ENCODE measurements at places on chromosomes 13 and 19.

- no peaks in the 10 kb centered on the region for H3K27me3 ChIP-seq
- H3K4me3 ChIP-seq: no peak overlapping the region
- no peak overlapping the region for H3K27ac ChIP-seq
- H3K36me3 ChIP-seq: no peaks in the 10 kb centered on the region
Observed at GRCh38 chr13:84607261-84608013, 725.2 kb upstream of the SLITRK1 start.

DNA sequence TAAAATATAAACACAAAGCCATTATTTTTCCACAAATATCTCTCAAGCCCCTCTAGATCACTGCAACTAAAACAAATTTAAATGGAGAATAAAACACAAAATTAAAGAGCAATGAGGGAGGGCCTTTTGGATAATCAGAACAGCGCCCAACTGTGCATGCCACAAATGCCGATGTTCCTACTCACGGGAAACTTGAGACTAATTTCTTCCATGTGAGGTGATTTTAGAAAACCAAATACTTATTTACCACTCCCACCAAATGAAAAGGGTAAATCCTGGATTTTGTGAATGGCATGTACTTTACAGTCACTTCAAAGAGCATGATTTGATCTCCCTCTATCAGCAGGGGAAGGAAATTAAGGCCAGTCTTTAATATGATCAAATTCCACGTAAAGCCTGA lies 74.8 kb downstream of the SLC7A1 start:
- no peak for DNase-seq
- no peak overlapping the region for H3K27ac ChIP-seq
- peaks cover 40% of the 10 kb centered on the region for H3K36me3 ChIP-seq
- no peaks in the 10 kb centered on the region for H3K4me1 ChIP-seq
- H3K27me3 ChIP-seq: no peaks in the 10 kb centered on the region

GRCh38 chr19:41323023-41323422 lies 13.1 kb downstream of the CCDC97 start:
- peaks cover 19% of the 10 kb centered on the region for H3K36me3 ChIP-seq
- peak overlapping the region; percentile 79 for H3K27ac ChIP-seq
- H3K27me3 ChIP-seq: no peaks in the 10 kb centered on the region
- peaks cover 35% of the 10 kb centered on the region for H3K4me1 ChIP-seq
- H3K4me3 ChIP-seq: no peak overlapping the region

DNA sequence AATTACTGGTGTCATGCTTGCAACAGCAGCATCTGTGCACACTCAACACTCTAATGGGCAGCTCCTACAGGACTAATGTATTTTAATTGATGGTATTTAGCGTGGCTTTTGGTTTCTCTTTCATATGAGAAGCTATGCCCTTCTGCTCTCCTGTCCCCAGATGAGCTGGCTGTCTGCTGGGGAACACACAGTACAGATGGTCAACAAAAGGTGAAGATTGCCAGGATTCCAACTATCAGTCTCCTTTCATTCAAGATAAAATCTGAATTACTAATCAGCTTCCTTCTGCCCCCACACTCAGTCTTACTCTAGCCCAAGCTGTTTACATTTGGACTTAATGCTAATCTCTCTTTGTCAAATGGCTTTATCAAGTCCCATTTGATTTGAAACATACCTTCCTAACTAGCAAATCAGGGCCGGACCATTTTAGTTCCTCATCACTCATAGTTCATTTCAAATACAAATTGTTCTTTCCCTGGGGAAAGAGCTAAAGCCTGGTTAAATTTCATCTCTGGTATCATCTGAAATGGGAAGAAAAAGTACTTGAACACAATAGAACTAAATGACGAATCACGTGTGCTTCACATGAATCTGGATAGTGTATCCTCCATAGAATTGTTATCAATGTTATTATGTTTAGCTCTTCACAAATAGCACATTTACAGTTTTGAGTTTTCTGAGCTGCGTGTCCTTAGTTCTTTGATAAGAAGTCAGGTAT lies 988.0 kb downstream of the PCDH17 start:
- H3K4me3 ChIP-seq: no peak overlapping the region
- no peaks in the 10 kb centered on the region for H3K27me3 ChIP-seq
- H3K36me3 ChIP-seq: no peaks in the 10 kb centered on the region
- DNase-seq: no peak

DNA sequence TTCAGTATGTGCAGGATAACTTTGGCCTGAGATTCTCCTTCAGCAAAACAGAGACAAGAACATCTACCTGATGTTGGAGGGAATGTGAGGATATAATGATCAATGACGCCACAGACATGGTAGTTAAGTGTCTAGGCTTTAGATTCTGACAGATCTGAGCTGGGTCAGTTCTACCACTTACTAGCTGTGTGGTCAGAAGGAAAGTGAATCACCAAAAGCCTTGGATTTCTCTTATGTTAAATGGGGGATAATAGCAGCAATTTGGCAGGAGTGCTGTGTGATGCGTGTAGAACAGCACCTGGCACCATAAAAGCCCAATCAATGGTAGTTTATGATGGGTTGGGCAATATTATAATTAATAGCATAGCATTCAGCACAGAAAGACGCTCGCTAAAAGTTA lies 41.7 kb downstream of the RXFP2 start:
- H3K27ac ChIP-seq: no peak overlapping the region
- no peaks in the 10 kb centered on the region for H3K4me1 ChIP-seq
- no peaks in the 10 kb centered on the region for H3K36me3 ChIP-seq

DNA sequence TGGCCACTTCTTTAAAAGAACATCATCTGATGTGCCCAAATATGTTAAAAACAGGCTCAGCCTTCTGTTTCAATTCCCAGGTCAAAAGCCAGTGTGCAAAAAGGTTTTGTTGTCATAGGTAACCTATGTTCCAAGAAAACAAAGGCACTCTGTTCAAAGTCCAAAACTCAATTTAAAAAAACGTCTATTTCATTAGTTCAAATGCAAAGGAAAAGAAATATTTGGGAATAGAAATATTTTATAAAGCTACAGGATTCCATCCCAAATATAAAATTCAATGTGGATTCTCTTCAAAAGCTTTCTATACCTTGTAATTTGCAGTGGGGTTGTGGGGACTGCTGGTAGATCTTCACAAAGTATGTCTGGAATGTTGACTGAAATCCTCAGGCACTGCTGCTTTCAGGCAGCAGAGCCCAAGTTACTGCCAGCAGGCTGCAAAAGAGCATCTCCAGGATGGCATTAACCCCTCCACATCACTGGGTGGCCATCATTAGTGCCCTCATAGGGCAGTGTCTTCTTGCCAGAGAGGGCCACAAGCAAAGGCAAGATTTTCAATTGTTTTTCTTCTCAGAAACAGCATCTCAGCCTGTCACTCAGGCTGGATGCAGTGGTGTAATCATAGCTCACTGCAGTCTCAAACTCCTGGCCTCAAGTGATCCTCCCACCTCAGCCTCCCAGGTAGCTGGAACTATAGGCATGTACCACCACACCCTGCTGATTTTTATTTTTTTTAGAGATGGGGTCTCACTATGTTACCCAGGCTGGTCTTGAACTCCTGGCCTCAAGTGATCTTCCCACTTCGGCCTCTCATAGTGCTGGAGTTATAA lies 22.8 kb upstream of the STK24 start:
- no peaks in the 10 kb centered on the region for H3K36me3 ChIP-seq
- no peak for DNase-seq
